ENCODE measurements at places on chromosomes 4 and X.

GRCh38 chr4:172851534-172851933, 317.1 kb upstream of the GALNT7 start:
- no peak for DNase-seq

GRCh38 chr4:175758050-175759024, 53.7 kb downstream of the GPM6A start:
- DNase-seq = no peak

DNA sequence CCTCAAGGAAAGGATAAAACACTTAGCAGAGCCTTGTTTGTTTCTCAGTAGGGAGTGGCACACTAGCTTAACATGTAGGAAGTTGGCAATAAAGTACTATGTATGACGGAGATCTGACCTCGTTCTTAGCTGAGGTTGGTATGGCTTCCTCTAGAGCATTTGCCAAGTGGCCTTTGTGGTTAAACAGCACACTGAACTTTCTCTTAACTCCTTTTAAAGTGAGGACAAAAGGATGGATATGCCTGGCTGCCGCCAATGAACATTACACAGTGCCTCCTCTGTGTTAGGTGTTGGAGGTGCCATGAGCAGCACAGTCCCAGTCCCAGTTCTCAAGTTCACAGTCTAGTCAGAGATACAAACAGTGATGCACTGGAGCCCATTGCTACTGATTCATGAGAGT, 54.4 kb downstream of the VGLL1 start:
- DNase-seq = no peak

DNA sequence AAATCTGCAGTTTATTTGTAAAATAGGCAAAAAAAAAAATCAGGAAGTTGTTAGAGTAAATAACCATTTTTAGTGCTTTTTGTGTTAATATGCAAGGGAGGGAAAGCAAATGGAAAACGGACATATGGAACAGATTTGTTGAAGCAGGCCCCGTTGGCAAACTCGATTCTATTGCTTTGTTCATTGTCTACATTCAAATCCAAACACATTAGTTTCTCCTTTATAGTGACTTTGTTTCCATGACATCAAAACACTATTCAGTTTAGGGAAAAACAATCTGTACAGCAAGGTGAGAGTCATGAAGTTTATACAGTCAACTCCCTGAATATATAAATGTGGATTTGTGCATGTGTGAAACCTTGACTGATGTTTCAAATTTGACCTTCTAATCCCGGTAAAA, 142.2 kb downstream of the FAM47A start:
- no peak for DNase-seq

Data from stimulated activated CD8-positive, alpha-beta memory T cell treated with anti-CD3 and anti-CD28 coated beads, Interleukin-4, amount 100 ng/mL, for 4 hours (primary cell).